Activated T-helper 1 cell treated with anti-CD3 and anti-CD28 coated beads, Interleukin-12 subunit alpha, Interleukin-12 subunit beta, Interleukin-2, Interleukin-4 antibody, amounts not matched to agents 30 ng/mL and 10 ng/mL and 1 ng/mL, durations not matched to agents 14 hours and 24 hours and 36 hours (primary cell): ENCODE measurements at places on chromosomes 5 and 9.

GRCh38 chr5:93584596-93585040 is 1.6 kb downstream of the NR2F1 start:
- DNase-seq = no peak

DNA sequence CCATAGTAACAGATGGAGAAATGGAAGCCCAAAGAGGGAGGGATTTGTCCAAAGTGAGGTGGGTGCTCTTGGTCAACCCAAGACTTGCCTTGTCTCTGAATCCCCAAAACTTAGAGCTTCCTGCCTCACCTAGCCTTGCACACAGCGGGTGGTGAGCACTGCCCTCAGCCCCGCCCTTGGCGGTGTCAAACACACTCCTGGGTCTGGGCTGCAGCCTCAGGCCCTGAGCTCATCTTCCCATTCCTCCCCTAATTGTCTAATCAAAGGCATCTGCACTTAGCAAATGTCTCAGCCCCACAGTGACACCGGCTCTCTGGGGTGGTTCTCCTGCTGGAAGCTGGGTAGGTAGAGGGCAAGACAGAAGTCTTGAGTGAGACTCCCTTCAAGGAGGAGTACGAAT is 20.9 kb downstream of the FABP6 start:
- DNase-seq = no peak

DNA sequence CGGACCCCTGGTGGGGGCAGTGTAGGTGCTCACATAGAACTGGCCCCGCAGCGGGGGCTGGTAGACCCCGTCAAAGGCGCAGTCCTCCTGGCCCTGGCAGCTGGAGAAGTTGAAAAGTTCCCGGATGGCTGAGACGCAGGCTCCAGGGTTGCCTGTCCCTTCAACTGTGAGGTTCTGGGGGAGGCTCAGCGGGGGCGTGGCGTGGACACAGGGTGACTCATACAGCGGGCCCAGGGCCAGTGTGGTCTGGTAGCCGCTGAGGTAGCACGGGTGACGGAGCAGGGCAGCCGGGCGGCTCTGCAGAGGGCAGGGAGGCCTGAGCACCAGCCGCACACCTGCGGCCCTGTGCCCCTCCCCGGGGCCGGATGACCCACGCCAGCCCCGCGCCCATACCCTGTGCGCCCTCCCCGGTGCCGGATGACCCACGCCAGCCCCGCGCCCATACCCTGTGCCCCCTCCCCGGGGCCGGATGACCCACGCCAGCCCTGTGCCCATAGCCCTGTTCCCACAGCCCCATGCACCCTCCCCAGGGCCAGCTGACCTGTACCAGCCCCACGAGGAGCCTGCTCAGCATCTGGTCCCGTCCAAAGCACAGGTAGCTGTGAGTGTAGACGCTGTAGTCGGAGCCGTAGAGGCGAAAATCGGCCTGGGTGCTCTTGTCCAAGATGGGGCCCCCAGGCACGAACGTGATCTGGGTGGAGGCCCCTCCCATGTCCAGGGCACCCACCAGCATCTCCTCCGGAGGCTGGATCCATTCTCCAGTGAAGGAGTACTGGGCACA is 5.0 kb downstream of the ENTPD8 start:
- no peak for DNase-seq

GRCh38 chr5:14809369-14810155 is 62.0 kb downstream of the ANKH start:
- DNase-seq = peak; percentile 74

- DNase-seq = no peak
Measured at GRCh38 chr9:130167927-130168326, 4.3 kb upstream of the NCS1 start.

DNA sequence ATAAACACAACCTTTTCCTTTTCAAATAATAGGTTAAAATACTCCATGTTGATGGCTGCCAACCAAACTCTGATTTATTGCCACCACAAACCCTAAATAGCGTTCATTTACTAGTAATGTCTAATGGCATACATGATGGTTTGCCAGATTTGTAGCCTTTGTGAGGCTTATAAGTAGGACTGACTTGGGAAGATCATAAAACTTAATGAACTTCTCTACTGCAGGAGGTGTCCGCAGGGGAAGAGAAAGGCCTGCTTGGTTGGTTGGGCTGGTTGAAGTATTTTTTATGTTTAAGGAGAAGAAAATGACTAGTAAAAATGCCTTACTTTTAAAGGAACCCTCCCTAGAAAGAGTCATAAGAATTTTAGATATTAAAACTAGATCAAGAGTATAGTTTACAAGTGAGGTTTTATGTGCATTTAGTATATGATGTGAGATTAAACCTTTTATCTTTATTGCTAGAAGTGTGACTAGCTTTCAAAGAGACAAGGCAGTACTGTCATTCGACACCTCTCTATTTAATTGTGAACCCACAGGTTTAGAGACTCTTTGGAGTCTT is 5.0 kb downstream of the PBX3 start:
- DNase-seq = no peak

DNA sequence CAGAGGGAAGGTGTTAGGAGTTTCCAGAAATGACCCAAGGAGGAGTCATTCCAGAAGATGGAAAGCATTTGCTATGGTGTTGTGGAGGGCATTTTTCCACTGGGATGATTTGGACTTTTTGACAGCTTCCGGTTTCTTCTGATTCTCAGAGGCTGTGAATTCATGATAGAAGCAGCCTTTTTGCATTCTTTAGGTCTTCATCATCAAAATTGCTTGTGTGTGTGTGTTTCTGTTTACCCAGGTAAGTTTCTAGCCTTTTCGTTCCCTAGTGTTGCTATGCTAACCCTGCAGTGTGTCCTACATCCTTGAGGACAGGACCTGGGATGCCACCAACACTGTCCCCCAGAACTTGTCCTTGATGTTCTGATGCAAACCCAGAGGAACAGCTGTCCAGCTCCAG is 19.6 kb downstream of the IRX1 start:
- no peak for DNase-seq

DNA sequence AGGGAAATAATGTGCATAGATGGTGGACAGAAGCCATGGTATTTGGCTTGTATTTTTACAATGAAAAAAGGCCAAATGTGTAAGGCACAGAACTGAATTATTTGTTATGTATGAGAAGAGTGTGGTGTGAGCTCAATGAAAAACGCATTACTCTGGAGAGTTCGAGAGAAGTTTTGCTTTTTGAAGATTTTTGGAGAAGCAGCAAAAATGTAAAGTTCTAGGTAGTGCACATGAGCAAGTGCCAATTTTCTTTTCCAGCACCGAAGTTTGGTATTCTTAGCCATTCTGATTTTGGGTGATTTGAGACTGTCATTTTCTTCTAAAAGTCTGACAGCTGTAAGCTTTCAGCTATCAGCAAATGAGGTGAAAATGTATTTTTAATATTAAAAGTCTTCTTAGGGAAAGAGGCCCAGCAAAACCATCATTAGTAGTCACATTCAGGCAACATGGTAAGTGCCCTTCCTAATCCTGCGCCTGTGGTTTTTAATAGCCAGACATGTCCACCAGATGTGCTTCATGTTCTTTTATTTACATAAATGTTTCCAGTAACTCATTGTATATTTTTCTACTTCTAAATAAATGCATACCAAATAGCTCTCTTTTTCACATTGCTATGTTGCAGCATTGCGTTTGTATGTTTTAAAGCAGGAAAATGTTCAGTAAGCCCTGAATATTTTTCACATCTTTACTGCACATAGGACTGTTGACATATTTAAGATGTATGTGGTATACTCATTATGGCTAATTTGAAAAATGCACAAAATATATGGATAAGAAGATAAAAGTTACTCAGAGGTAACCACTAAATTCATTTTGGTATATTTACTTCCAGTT is 50.4 kb downstream of the RASGRF2 start:
- no peak for DNase-seq
